ENCODE measurements at places on chromosomes 16 and 17.
A peak's percentile ranks its signal among the peaks of the same experiment; 100 is the strongest.

GRCh38 chr16:17227278-17227677 is 243.5 kb downstream of the XYLT1 start:
- no peak for DNase-seq

DNA sequence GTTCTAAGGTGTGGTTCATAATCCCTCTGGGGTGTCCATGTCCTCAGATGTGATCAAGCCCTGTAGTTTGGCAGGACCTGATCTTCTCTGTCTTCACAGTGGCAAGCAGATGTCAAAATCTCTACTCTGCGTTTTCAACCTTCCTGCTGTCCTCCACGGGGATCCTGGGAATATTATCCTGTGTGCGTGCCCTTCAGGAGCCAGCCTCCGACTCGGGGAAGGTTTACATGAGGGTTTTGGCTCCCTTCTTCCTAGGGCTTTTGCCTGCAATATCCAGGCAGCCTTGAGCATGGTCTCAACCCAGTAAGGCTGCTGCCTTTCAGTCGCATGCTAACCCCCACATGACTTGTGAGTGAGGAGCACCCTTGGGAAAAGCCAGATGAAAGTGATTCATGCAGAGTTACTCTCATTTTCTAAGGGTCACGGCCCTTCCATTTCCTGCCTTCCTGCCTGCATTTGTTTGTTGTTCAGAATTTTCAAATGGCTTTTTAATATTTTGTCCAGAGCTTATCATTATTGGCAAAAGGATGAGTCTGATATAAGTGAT is 202.2 kb upstream of the CHMP6 start:
- peak; percentile 91 for DNase-seq

DNA sequence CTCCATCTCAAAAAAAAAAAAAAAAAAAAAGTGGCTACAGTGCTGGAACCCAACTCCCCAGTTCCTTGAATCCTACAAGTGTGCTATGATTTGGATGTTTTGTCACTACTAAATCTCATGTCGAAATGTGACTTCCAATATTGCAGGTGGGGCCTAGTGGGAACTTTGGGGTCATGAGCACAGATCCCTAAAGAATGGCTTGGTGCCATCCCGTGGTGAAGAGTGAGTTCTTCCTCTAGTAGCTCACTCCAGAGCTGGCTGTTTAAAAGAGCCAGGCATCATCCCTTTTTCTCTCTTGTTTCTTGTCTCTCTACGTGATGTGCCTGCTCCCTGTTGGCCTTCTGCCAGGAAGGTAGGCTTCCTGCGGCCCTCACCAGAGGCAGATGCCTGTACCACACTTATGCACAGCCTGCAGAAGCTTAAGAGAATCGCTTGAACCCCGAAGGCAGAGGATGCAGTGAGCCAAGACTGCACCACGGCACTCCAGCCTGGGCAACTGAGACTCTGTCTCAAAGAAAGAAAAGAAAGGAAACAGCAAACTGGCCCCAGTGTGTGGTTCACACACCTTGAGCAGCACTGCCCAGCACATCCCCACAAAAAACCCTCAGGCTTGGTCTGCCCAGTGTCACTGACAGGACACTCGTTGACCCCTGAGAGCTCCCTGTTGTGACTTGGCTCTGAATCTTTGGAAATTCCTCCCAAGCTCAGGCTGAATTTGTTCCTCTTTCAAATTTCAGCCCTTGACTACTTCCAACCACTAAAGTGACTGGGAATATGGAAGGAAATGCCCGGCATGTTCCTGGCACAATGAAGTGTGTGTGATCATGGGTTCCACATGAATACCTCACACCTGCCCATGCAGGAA is 3.1 kb downstream of the MT1E start:
- DNase-seq: no peak

- no peak for DNase-seq
Observed at GRCh38 chr17:57379895-57380434, 123.6 kb downstream of the MSI2 start.

GRCh38 chr17:75650874-75651273 is 16.1 kb downstream of the RECQL5 start:
- DNase-seq: no peak
